A172 (cell line): ENCODE measurements at places on chromosomes 4 and X.

GRCh38 chr4:171668403-171668802 is 144.8 kb upstream of the GALNTL6 start:
- DNase-seq, result no peak

GRCh38 chr4:108191269-108191914 is 22.7 kb upstream of the LEF1 start:
- no peak for DNase-seq

DNA sequence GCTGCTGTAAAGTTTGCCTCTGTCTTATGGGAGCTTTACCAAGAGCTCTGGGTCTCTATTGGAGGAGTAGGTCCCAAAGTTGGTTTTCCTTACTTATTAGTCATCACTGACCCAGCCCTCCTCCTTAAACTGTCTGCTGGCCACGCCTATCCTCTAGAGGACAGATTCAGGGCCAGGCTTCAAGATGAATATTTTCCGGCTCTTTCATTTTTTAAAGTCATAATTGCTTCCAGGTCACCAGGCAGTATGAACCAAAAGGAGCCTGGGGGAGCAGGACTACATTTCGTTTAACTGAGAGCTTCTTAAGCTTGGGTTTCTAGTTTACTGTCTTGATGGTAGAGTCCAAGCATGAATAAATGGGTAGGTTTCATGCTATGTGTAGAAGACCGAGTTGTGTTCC is 13.7 kb downstream of the BCORL1 start:
- DNase-seq, result peak; percentile 26

GRCh38 chr4:151045907-151046306 is 30.8 kb upstream of the LRBA start:
- DNase-seq, result no peak

- DNase-seq, result no peak
These were observed 10.2 kb upstream of the MAGEB10 start for GRCh38 chrX:27797575-27797974.

GRCh38 chr4:125316791-125317524 is 2.2 kb downstream of the FAT4 start:
- no peak for DNase-seq

DNA sequence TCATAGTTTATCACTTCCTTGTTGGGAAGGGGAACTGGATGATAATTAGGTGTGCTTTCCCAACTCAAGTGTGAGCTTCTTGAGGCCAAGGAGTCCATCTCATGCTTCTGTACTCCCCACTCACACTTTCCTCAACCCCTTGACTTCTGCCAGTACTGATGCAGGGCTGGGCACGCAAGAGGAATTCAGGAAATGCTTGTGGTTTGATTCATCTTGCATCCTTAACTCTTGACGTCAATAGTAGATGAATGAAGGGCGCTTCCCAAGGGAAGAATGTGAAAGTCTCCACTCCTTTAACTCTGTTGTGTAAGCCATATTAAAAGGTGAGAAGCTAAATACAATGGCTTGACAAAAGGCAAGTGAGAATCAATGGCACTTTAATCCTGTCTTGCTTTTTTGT is 101.8 kb downstream of the AGTR2 start:
- DNase-seq, result peak; percentile 77

GRCh38 chrX:155314260-155314659 is 20.2 kb downstream of the CLIC2 start:
- DNase-seq, result no peak

GRCh38 chrX:3052860-3053259 is 11.6 kb downstream of the ARSF start:
- DNase-seq, result no peak

DNA sequence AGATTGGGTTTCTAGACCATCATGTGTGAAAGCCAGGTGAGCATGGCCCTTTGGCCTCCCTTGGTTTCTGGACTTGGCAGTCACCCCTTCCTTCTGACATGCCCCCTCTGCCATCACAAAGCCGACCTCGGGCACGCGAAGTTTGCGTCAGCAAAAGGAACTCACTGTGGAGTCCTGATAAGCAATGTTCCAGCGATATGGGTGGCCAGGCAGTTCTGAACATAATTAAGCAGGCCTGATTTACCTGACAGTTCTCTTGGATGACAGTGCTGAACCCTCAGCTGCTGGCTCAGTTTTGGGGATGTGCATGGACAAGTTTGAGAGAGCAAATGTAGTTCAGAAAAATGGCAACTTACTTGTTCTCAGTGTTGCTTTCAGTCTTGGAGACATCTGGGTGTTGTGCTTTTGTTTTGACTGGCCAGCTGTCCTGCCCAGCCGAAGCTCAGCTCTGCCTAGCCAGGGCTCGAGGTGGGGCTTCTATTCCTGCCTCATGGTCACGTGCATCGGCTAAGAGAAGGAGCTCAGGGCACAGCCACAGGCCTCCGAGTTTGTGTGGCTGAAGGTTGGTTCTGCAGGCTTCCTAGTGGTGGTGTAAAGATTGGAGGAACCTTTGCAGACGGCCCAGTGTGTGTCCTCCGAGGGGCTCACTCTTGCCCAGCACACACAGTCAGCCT is 78.3 kb downstream of the CLDN34 start:
- DNase-seq, result no peak

DNA sequence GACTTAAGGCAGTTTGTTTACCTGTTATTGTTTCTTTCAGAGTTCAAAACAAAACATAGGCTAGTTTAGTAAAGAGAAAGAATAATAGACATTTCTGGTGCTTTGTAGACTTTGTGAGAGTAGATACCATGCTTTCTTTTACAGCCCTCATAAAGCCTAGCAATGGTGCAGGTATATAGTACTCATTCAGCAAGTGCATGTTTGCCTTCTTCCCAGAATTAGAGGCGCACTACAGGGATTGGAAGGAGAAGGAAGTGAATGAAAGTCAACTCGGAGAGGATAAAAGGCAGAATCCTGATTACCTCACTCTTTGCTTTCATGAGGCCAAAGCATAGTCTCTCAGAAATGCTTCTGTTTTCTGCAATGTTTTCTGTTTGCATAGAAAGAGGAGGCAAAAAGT is 43.1 kb upstream of the FHDC1 start:
- no peak for DNase-seq

DNA sequence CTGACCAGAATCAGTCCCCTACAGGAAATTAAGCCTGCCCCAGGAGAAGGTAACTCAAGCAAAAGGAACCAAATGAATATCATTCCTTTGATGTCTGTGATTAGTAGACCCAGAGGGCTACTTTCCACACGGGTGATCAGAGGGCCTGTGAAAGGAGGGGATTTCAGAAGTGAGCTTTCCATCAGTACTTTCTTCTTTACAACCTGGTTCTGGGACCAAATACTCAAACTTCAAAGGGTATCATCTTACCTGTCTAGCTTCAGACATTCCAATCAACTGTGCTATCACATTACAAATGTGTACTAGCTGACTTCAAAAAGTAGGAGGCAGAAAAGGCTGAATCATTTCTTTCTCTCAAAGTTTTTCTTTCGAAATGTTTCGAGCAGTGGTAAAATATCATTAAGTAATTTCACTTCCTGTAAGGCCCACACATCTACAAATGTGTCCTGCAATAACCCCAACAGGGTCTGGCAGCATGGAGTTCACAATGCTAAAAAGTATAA is 23.9 kb downstream of the ACSL4 start:
- DNase-seq, result no peak

DNA sequence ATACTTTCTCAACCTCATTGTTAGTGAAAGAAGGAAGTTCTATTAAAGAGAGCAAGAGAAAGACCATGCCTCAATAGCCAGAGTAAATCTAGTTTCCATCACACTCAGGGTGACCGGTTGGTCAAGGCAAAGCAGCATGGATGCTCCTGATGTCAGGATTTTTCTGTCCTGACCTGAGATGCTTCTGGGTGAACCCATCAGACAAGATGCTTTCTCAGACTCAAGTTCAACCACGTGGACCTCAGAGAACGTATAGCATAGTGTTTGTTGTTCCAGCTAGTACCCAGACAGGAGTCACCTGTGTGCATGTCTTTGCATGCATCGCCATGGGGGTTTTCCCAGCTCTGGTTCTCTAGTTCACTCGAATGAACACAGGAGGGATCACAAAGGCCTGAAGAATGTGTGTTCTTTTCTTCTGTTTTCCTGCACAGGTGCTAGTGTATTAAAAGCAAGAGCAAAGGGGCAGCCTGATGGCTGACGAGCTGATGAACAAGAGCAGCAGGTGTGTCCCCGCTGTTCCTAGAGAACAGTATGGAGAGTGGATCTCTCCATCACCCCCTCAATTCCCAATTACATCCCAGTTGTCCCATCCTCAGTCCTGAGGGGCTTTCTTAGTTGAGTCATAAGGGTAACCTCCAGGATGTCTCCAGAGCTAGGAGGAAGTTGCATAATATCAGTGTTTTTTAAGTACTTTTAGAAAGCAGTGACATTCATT is 110.5 kb upstream of the ENPP6 start:
- DNase-seq, result no peak

DNA sequence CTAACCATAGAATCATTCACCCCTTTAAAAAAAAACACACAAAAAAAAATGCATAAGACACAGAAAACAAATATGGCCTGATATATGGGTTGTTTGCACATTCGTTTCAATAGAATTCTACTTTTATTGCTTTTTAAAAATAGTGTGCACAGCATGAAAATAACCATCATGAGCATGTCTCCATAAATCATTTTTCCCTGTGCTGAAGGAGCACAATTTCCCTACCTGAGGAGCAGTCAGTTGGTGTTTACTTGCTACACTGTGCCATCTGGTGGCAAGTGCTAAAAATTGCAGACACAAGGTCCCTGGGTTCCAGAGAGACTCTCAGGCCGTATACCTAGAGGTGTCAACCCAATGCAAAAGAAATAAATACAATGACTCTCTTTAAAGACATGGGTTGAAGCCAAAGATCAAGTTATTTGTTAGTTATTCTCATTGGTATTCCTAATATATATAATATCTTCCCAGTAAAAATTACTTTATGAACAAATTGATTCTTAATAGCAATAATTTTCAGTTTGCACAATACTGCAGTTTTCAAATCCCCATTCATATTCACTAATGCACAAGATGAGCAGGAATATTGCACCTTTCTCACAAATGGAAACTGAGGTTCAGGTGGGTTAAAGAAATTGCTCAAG is 551.4 kb downstream of the IQCM start:
- DNase-seq, result peak; percentile 62

- no peak for DNase-seq
These were observed 97.7 kb downstream of the DDX60 start for GRCh38 chr4:168220893-168221292.

GRCh38 chr4:94758141-94758699 is 465 bp downstream of the BMPR1B start:
- no peak for DNase-seq

GRCh38 chr4:69640289-69640688 is 847 bp upstream of the UGT2A2 start:
- no peak for DNase-seq

DNA sequence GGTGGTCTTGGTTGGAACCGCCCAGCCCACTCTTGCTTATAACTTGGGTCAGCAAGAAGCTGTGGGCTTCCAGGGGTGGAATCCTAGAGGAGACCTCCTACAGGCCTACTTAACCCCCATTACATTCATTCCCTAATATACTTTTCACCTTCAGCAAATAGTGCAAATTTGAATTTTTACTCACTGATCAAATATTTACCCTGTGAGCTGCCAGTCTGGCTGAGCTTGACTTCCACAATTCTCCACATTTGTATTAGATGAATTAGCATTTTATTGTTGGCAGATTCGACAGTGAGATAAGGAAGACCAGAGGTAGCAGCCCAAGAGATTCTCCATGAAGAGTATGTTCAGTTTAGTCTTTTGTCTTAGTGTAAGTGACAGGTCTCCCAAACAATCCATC is 199.6 kb downstream of the BCOR start:
- no peak for DNase-seq

- DNase-seq, result peak; percentile 38
These were observed 16.0 kb downstream of the NBDY start for GRCh38 chrX:56744996-56745395.

GRCh38 chr4:145011636-145012035 is 86.4 kb downstream of the ANAPC10 start:
- no peak for DNase-seq

- no peak for DNase-seq
These were observed 81.9 kb upstream of the ATXN3L start for GRCh38 chrX:13401724-13402123.

GRCh38 chrX:113390531-113390930 is 549.9 kb upstream of the AMOT start:
- no peak for DNase-seq

DNA sequence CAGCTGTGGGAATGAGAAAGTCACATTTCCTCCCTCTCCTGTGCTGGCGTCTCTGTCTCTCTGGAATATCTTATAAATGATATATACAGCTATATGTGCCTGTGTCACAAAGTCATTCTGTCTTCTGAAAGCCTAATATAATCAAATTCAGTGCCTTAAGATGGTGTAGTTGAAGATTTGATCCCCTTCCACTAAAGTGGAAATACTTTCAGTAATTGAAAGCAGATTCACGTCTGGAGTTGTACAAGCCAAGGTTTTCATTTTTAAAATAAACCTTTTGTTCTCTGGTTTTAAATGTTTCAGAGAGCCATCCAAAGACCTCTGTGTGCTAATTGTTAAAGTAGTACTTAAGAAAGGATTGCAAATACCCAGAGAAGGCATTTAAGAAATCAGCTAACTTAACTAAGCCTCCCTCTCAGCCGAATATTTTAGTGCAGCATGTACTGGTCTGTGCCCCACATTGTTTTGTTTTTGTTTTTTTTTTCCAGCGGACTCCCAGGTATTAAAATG is 206.8 kb downstream of the TENM3 start:
- peak; percentile 8 for DNase-seq

DNA sequence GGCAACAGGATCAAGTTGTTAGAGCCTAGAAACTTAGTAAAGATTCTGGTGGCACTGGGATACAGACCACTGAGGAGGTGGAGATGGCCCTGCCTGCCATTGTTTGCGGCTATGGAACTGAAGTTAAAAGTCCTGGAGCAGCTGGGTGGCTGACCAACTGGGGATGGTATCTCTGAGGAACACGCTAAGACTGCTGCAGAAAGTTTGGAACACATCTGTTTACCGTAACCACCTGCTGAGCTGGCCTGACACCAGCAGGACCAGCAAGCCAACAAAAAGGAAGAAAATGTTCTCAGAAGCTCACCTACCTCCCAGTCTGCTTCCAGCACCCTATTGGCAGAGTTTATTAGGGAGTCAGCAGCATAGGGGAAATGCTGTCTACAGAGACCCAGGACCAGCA is 17.4 kb upstream of the PACRGL start:
- DNase-seq, result no peak

- no peak for DNase-seq
These were observed 135.1 kb downstream of the SCLT1 start for GRCh38 chr4:128958194-128958593.
